ENCODE measurements at places on chromosomes 1 and 21.

- DNase-seq, result no peak
Measured at GRCh38 chr1:34353409-34353808, 176.7 kb downstream of the C1orf94 start.

DNA sequence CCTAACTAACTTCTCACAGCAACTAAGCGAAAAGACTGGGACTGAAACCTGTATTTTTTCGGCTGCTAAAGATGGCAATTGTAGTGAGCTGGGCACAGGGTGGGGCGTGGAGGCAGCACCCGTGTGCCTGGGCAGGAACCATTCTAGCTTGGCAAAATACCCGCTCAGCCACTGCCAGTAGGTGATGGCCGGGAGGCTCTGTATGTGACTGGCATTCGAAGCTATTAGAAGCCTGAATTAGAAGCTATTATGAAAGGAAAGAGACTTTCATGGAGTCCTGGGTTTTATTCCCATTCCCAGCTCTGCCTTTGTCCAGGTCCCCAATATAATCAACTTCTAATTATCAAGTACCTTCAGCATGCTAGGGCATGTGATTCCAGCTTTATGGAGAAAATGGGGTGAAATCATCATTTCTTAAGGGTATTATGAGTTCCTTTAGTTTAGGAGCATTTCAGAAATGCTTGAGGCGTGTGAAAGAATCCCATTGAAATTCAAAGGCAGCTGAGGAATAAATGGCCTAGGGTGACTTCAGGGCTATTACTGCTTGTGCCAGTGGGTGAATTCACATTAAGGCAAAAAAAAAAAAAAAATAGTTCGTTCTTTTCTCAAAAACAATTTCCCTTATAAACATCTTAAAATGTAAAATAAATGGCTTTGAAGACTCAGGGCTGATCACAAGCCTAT lies 125.6 kb downstream of the KCNN3 start:
- DNase-seq, result no peak

GRCh38 chr1:66283622-66284041 lies 250.3 kb upstream of the SGIP1 start:
- DNase-seq, result no peak

- no peak for DNase-seq
Measured at GRCh38 chr1:143720087-143721023, 251.4 kb downstream of the FAM72C start.

DNA sequence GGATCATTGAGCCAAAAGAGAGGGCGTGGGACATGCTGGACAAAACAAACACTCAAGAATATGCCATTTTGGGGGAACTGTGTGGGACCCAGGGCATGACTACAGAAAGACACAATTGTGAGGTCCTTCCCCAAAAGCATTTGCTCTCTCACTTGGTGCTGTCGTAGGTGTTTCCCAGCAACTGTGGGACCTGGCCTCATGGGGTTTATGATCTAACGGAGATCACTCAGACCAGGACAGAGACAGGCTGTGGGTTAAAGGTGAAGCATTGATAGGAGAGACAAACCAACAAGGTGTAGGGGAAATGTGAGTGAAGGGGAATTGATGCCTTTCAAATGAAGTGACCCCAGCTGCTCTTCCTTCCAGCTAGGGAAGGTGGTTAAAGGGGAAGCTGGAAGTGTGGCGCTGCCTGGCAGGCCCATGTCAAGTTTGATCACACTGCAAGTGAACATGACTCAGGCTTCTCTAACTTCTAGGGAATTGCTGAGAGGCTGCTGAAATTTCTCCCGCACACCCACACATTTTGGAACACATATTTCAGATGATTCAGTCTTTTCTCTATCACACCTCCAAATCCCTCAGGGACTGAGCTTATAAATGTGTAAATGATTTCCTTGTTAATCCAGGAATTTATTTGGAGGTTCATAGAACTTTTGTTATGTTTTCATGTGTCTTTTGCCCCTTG lies 30.2 kb downstream of the TRAF5 start:
- no peak for DNase-seq

- no peak for DNase-seq
Measured at GRCh38 chr1:108961198-108961597, 2.1 kb downstream of the CLCC1 start.

DNA sequence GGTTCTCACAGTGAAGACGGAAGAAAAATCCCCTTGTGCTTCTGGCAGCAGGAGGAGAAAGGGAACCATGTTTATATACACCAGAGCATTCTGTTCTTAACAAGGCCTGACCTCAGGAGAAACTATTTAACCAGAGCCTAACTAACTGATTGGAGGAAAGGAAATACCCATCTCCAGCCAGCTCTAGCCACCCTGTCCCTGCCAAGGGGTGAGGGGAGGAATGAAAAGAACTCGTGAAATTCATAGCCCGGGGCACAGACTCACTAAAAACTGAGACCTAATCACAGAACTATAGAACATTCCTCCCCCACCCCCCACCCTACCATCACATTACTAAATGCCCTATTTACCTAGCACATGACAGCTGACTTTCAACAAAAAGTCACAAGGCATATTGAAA lies 65.0 kb downstream of the KCNH1 start:
- DNase-seq, result no peak

DNA sequence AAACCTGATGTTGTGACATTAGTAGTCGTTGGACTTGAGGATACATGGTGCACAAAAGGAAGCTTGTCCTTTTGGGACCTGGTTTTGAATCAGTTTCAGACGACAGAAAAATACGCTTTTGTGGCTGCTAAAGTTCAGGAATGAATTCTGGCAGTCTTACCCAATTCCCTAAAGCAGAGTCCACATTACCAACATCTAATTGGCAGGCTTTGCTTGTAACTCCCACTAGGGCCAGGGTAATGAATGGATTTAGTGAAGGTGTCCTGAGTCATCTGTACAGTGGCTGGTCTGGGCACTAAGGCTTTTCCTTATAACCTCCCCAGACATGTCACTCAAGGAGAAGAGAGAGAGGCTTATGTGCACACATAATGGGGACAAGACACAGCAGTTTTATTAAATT lies 66.2 kb upstream of the RNPC3 start:
- DNase-seq, result no peak

DNA sequence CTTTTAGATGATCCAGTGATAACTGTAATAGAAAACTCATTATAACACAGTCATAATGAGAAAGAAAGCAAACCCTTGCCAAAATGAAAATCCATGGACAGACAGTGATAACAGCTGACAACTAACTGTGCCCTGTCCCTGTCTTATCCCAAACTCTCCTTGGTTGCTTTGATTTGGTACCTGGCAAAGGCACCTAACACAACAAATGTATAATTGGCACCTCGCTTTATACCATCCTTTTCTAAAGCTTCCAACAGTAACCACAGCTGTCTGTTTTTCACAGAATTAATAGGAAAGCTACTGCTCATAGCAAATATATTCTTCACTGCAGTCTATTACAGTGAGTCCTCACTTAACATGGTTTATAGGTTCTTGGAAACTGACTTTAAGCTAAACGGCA lies 118.4 kb upstream of the KRTAP19-8 start:
- DNase-seq, result no peak

- no peak for DNase-seq
Measured at GRCh38 chr1:32825181-32825580, 7.7 kb downstream of the S100PBP start.

- no peak for DNase-seq
Measured at GRCh38 chr1:243596431-243597062, 253.5 kb downstream of the AKT3 start.

GRCh38 chr1:31961536-31961935 lies 23.4 kb upstream of the PTP4A2 start:
- no peak for DNase-seq

- DNase-seq, result no peak
Measured at GRCh38 chr1:162765788-162766187, 24.7 kb upstream of the HSD17B7 start.

GRCh38 chr1:91501971-91502671 lies 1.5 kb downstream of the CDC7 start:
- no peak for DNase-seq

- DNase-seq, result no peak
Measured at GRCh38 chr21:45583831-45584509, 41.7 kb upstream of the SLC19A1 start.

DNA sequence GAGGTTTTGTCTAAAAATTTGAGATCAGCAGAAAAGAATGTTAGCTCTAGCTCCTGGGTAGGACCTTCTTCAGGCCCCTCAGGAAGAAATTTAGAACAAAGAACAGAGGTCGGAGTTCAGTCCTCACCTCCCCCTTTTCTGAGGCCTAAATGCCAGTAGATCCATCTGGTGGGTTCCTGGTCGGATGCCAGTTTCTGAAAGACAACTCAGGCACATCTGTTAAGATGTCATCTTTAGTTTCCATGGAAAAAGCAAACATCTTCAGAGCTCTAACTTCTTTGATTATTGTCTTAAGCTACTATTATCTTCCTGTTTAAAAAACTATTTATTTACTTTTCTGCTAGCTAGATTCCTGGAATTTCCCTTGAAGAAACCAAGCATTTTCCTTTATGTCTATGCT lies 37.1 kb upstream of the USP25 start:
- DNase-seq, result no peak

- DNase-seq, result no peak
Measured at GRCh38 chr21:45306832-45307571, 19.3 kb upstream of the POFUT2 start.

DNA sequence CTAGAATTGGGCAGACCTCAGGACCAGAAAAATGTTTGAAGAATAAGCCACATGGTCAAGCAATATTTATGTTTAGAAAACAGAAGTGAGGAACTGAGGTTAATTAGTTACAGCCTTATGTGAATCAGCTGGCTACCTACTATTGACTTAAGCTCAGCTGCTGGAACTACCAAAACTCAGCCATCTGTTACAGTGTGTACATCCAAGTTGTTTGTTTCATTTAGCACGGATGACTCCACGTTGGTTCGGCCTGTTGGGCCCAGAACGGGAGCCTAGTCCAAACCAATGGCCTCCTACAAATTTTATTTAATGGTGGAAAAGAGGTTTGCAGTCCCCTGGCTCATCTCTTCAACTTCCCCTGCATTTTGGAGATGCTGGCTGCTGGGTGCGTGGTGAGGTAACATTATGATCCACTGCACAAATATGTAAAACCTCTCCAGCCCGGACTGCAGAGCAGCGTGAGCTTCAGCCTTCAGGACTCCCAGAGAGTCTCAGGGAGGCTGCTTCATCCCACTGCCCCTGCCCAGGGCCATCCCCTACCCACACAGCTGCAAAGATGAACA lies 143.4 kb downstream of the ZZZ3 start:
- no peak for DNase-seq

- no peak for DNase-seq
Measured at GRCh38 chr1:107378426-107378825, 237.6 kb downstream of the NTNG1 start.

DNA sequence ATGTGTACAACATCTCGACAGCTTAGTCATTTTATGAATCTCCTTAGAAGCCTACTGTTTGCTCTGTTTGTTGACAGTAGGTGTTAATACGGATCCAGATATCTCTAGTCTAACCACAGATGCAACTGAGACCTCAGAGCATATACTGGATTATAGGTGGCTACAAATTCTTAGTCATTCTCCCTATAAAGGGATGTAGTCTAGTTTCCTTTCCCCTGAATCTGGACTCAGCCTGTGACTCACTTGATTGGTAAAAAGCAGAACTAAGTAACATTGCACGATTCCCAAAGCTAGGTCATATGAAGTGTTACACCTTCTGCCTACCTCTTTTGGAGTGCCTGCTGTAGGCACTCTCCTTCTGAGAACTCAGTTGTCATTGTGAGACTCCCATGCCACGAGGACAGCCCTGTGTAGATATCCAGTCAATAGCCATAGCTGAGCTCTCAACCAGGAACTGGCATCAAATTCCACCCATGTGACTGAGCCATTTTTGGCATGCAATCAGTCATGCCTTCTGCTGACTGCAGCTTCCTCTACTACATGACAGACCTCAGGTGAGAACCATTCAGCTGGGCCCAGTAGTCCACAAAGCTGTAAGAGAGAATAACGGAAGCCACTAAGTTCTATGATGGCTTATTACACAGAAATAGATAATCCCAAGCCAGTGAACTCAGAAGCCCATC lies 135.9 kb upstream of the CHRM3 start:
- DNase-seq, result no peak

DNA sequence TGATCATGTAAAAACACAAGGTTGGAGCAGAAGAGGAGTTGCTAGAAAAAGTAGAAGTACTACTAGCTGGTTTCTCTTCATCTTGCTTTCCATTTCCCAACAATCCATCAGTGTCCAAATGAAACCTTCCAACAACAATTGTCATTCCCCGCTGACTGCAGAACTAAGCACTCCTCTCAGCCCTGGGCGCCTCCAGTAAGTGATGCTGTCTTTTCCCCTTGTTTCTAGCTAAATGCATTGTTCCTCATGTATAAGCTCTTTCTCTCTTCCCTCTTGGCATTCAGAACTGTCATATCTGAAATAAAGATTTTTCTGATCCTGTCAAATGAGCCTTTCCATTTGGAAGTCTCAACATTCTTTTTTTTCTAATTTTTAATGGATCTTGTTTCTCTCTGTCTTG lies 68.7 kb downstream of the FCRL5 start:
- DNase-seq, result no peak

DNA sequence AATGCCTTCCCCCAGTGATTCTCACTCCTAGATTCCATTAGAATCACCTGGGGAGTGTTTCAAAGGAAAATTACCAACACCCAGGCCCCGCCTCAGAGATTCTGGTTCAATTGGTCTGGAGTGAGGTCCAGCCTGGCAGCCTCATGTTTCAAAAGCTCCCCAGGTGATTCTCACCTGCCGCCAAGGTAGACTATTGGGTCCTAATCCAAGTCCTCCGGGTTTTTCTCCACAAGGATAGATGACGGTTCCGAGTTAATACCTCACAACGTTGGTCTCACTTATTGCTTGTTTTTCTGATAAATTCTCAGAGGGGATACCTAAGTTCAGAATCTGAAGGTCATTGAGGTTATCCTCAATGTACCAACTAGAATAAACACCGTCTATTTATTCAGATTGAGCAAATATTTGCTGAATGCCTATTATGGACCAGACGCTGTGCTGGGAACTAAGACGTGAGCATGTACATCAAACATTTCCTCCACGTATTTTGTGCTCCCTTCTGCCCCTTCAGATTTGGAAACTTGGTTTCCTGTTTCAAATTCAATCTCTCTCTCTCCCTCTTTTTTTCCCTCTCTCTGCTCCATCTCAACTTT lies 97.5 kb downstream of the SEC16B start:
- DNase-seq, result no peak

DNA sequence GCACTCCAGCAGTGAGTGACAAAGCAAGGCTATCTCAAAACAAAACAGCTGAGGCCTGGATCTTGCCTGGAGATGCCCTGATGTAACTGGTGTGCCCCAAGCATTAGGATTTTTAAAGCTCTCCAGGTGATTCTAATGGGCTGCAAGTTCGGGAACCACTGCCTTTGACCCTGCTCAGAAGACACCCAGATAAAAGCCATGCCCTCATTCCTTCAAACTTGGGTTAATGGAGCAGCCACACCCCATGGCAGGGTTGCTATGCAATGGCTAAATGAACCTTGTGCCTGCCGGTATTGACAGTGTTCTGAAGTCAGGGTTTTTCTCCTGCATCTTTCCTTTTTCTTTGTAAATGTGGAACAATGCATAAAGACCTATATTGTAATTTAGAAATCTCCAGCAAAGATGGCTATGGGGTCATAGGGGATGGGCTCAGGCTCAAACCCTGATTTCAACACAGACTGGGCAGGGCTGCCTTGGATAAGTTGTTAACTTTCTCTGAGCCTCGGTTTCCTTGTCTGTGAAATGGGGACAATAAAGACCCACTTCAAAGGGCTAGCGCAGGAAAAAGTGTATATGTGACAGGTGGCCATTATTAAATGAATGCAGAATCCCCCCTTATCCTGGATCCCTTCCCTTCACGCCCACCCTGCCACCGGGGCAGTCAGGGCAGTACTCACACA lies 453 bp downstream of the TFF3 start:
- DNase-seq, result no peak

- no peak for DNase-seq
Measured at GRCh38 chr1:235703506-235703905, 53.9 kb upstream of the GNG4 start.

Data from NCI-H1436 treated with DMSO at 0.1 percent for 48 hours (cell line).